ENCODE measurements at places on chromosomes 1 and 21.

GRCh38 chr21:18772404-18772803, 368.8 kb upstream of the TMPRSS15 start:
- no peak for DNase-seq

- DNase-seq, result no peak
Measured at GRCh38 chr1:84253891-84254290, 47.6 kb upstream of the SAMD13 start.

DNA sequence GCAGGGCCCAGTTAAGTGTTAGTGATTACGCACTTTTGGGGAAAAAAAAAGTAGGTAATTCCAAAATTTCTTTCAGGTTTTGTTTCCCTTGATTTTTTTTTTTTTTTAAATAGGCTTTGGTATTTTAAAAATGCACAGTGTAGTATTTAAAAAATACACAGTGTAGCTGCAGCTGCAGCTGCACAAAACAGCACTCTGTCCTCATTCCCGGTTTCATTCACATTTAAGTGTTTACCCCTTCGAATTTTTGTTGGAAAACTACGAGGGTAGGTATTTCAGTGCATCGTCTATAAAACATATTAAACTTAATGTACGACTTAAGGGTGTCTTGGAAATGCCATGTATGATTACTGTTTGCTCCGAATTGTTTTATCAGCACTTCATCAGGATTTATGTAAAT, 3.4 kb downstream of the NEK7 start:
- no peak for DNase-seq

DNA sequence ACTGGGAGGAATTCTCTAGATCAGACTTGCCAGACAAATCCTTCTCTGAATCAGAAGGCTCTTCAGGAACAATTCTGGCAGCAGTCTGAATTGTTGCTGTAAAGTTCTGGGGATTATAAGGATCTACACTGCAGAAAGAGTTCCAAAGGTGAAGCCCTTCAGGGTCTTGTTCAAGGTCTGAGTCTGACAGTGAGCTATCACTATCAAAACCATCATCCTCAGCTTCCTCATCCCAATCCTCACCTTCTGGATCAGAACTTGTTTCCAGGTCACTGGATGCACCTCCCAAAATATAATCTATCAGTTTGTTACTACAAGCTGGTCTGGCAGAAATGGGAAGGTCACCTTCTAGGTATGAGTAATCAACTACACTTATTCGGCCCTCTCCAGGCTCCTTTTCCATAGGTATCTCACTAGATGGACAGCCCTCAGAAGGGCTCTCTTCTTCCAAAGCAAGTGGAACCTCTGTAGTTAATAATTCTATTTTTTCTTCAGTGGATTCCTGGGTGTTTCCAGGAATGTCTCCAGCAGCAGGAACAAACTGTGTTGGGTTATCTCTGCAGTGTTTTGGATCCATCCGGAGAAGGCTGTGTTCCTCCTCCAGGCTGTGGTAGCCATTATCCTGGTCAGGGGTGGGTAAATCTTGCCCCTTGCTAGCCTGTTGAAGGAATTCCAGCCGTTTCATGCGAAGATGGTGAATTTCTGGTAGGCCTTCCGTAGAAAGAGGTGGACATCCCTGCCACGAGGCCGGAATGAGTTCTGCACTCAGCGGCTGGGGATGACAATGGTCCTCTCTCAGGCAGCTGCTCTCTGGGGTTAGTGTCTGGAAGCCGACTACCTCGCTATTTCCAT, 1.6 kb downstream of the PPP1R15B start:
- DNase-seq, result no peak

- DNase-seq, result no peak
Measured at GRCh38 chr1:193634876-193635275, 448.5 kb upstream of the B3GALT2 start.

- DNase-seq, result no peak
Measured at GRCh38 chr1:7992885-7993284, 31.4 kb downstream of the PARK7 start.

Measured in stimulated activated CD8-positive, alpha-beta memory T cell treated with anti-CD3 and anti-CD28 coated beads, Interleukin-4, amount 100 ng/mL, for 4 hours (primary cell).